Hindlimb muscle (tissue), 1 donor: ENCODE measurements at places on chromosomes 2 and 18. TPM values are rescaled to one million over a fixed set of nuclear protein-coding genes. Genes with fewer than 3 reads are reported as not detected.

Gene FER1L5
- polyA plus RNA-seq, result 3.9 TPM

GRCh38 chr2:112031473-112032223 is 23.4 kb upstream of the TMEM87B start:
- peak; percentile 38 for DNase-seq

GRCh38 chr2:226969417-226970080 is 133.7 kb downstream of the RHBDD1 start:
- peak; percentile 23 for DNase-seq

DNA sequence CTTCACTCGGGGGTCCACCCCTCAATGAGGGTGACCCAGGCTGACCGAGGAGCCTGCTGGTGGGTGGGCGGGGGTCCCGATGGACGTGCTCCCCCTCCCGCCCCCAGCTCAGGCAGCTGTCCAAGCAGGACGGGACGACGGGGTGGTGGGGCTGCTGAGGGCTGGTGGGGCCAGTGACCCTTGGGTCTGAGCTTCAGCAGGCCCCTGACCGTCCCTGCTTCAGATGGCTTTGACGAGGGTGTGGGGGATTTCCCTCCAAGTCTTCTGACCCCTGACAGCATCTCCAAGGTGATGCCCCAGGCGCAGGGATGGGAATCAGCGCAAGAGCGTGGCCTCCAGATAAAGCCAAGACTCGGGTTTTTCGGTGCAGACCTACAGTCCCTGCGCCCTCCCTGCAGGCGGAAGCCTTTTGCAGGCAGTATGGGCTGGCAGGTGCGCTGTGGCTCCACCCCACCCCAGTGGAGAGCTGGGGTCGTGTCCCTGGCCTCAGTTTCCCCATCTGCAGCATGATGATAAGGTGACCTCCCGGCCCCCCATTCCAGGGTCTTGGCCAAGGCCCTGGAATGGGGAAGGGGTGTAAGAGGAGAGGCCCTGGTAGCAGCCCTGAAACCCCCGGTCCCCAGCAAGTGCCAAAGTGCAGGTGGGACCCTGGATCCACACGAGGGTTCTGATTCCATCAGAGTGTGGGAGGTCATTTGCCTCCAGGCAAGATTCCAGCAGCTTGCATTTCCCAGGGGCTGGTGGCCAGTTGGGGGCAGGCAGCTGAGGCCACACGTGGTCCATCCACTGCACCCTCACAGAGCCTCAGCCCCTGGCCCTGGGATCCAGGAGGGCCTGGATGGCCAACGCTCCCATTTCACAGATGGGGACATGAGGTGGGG is 8.7 kb downstream of the CROCC2 start:
- DNase-seq, result no peak

Gene HNMT
- 26.9 TPM for polyA plus RNA-seq

- DNase-seq, result no peak
These were observed 20.5 kb downstream of the SLC25A52 start for GRCh38 chr18:31740180-31740579.

DNA sequence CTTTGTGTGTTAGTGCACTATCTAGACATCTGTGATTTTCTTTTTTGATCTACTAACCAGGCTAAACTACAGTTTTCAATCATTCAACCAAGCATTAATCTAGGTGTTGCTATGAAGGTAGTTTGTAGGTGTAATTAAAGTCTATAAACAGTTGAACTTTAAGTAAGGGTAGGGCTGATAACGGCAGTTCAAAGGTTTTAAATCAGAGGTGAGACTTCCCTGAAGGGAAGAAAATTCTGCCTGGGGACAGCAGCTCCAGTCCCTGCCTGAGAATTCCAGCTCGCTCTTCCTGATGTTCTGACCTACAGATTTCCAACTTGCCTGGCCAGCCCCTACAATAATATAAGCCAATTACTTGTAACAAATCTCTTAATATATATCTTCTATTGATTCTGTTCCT is 663.9 kb downstream of the MBD2 start:
- DNase-seq, result no peak

DNA sequence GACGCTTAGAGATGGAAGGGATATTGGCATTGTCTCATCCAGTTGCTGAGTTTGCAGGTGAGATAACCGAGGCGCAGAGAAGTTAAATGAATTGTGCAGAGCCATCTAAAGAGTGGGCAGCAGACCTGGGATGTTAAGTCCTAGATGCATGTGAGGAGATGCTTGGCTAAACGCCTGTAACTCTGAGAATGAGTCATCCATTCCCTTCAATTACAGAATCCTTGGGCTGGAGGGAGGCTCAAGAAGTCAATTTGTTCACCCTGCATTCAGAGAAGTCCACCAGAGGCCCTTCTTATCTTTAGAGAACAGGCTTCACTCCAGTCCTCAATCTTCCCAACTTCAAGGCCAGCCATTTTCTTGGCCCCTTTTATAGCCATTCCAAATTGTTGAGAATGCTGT is 1.6 kb downstream of the EHD3 start:
- no peak for DNase-seq

GRCh38 chr2:217749008-217749407 is 253.8 kb downstream of the TNS1 start:
- DNase-seq, result no peak

Gene RIOK3
- polyA plus RNA-seq, result 78.1 TPM
